ENCODE measurements at places on chromosomes 13 and 19.

- no peak for DNase-seq
Observed at GRCh38 chr13:89470901-89471300, 1799.7 kb downstream of the SLITRK5 start.

DNA sequence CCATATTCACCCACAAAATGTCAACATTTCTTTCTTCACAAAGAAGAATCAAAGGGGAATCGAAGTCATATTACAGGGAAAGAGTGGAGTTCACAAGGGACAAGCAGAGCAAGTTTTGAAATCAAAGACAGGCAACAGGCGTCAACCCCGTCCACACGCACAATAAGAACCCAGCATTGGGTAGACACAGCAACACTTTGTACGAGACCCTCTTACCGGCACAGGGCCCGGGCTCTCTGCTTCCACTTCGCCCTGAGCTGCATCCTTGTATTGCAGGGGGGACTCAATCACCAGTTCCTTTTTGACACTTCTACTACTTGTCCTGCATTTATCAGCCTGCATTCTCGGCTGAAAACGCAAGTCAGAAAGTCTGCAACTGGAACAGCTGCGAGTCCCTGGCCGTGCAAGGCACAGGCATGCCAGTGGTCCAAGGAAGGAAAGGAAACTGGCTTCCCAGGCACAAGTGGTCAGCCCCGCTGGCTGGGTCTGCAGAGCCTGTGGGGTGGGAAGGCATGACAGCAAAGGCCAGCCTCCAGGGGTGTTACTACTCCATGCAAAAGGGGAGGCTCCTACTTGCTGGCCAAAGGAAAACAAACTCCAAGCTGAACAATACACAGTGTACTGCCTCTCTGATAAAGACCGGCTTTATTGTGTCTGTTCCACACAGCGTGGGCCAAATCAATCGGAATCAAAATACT, at the start of gene DOCK9:
Gene DOCK9 (minus strand): TSS at position 497 of the 698 bp plus-strand sequence. CDS start 155 bp downstream, at position 342.
- peak; percentile 84 for DNase-seq

GRCh38 chr13:27969082-27969865, at the start of gene CDX2:
Gene CDX2 (minus strand): TSS chr13:27969315. CDS start chr13:27969006, 309 bp downstream.
- no peak for DNase-seq

GRCh38 chr19:44757735-44758505, 9.4 kb downstream of the BCL3 start:
- DNase-seq: no peak

- peak; percentile 91 for DNase-seq
Observed at GRCh38 chr19:15288146-15288963, 44.0 kb downstream of the BRD4 start.

DNA sequence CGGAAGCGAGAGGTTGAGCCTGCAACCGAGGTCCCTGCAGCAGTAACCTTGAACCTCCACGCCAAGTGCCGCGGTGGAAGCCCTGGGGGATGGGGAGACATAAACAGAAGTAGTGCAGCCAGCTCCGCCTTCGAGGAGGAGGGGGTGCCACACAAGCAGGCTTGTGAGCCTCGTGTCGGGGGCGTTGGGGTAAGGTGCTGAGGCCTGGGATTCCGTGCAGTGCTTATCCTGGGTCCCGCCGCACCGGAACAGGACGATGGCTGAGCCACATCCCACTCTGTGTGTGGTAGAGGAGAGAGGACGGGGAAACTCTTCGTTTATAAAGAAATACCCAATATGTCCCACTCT, 51.0 kb downstream of the SOX1 start:
- no peak for DNase-seq

GRCh38 chr13:100560498-100561157, 28.0 kb downstream of the GGACT start:
- no peak for DNase-seq

GRCh38 chr19:49064768-49065611, at the start of gene NTF4:
Gene NTF4 (minus strand): TSS chr19:49064818. CDS start chr19:49061997, 2,821 bp downstream.
- DNase-seq: no peak

DNA sequence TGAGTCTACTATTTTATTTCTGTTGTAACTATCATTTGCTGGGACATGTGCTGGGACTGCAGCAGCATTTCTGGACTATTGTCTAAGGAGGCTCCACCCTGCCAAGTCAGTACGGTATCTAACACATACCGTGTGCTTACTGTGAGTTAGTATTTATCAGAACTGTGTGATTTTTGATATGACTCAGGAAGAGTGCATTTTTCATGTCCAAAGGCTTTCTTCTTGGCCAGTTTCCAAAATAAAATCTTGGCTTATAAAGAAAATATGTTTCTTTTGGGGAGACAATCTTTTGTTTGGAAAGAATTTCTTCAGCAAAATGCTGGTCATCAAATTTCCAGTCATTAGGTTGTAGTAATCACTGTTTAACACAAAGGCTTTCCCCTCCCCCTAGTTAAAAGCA, 11.6 kb downstream of the PARP4 start:
- DNase-seq: no peak

DNA sequence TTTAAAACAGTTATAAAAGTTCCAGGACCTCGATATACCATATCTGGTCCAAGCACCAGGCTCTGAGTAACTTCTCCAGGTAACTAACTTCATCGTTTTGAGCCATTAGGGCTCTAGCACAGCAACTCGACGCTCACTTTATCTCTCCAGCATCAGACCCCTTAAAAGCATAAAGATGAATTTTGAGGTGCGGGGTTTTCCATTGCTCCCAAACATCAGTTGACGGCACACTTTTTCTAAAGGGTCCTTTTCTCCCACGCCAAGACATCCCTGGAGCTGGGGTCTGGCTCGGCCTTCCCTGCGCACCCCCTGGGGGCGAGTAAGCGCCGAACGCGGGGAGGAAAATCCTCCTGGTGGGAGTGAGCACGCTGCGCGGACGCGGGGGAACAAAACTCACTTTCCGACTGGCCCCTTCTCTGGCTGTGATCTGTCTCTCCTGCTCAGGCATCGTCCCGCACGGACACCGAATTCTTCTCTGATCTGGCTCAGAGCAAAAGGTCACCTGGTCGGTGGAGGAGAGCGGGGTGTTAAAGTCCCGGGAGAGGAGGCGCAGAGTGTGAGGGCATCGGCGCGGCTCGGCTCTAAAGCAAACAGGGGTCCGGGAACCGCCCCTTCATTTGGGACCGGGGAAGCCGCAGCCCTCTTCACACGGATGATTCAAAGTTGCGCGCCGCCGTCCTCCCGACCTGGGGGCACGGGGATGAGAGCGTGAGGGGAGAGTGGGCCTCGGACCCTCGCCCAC, at the start of gene ATP7B:
Gene ATP7B (minus strand): TSS at position 561 of the 742 bp plus-strand sequence. CDS start 113 bp downstream, at position 448.
- peak; percentile 8 for DNase-seq

DNA sequence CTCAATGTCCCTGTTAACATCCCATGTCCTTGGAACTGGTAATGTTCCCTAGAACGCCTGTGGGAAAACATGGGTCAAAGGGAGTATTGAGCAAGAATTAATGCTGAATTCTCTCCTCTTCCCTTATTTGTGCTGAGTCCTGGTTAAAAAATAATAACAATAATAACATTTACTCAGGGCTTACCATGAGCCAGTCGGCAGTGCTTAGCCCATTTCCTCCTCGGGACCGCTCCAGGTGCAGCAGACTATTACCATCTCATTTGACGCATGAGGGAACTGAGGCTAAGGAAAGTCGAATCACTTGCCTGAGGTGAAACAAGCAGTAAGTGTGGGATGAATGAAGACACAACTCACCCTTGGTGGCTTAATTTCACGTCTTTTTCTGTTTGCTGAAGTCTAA, 33.6 kb upstream of the SLC15A1 start:
- no peak for DNase-seq

GRCh38 chr19:10418485-10419199, 1.7 kb upstream of the PDE4A start:
- no peak for DNase-seq

DNA sequence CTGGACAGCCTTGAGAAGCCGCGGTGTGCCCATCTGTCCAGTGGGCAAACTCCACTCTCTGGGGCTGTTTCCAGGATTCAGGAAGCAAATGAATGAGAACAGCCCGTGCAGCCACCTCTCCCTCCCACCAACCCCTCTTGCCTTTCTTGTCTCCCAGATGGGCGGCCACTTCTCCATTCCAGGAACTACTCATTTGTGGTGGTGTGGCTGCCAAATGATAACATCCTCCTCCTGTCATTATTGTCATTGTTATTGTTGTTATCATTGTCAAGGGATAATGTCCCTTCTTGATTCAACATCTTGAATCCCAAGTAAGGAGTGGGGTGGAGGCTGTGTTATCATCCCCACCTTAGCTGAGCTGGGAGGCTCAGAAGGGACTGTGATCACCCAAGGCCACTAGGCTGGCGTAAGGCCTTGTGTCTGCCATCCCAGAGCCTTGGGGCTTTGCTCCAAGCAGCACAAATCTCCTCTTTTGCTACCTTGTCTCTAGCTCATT, 1.6 kb downstream of the DNM2 start:
- peak; percentile 15 for DNase-seq

- no peak for DNase-seq
Observed at GRCh38 chr13:36251017-36251416, 36.7 kb upstream of the SOHLH2 start.

DNA sequence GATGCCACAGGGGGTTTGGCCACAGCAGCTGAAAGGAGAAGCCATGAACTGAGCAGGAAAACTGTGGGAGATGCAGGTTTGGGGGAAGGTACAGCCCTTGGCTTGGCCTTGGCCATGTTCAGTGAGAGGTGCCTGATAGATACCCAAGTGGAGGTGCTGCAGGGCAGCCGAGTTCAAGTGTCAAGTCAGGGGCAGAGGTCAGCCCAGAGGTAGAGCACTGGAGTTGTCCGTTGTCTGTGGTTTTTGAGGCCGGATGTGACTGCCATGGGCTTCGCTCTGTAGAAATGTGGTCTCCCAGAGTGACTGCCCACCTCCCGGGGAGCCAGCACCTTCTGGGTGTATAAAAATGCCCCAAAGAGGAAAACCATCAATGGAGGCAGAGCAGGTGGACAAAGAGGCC, 65.3 kb downstream of the DPF1 start:
- no peak for DNase-seq

DNA sequence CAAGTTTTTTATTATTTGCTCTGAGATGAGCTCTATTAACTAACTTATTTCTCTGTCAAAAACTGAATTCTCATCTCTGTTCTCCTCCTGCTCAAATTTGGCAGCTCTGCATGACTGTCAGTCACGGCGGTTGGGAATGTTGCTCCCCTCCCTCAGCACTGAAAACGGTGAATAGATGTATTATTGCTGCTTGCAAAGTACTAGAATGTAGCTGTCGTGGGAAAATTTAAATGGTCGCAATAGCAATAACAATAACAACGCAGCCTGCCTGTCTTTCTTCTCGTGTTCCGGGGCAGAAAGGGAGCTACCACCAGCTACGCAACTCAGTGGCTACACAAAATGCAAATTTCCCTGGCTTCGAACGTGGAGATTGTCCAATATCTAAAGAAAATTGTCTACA, 125.6 kb upstream of the FRY start:
- DNase-seq: no peak

GRCh38 chr13:76439546-76439945, 446.7 kb downstream of the KCTD12 start:
- no peak for DNase-seq

GRCh38 chr13:28248080-28248479, 109.7 kb downstream of the PAN3 start:
- DNase-seq: no peak

DNA sequence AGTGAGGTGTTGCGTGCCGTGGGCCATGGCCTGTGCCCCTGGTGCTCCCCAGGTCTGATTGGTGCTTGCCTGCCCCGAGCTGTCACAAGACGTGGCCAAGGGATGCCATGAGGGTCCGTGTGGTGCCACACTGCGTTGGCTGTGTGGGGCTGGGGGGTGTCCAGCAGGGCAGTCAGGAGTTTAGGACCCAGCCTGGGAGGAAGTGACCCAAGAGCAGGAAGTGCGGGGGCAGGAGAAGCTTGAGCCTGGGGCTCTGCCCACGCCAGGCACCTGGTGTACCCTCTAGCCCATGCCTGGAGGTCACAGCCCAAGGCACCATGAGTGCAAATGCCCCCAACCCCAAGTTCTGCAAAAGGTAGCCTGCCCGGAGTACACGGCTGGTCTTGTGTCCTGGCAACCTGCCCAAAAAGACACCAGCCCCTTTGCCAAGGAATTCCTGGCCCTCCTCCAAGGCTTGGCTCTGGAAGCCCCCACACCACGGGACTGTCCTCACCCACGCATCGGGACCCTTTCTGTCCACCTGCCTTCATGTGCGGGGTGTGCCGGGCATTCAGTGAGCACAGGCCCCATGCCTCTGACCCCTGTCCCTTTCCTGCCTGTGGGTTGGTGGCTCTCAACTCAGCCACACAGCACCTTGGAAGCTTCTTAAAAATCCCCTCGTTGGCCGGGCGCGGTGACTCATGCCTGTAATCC, 24.9 kb downstream of the MPND start:
- no peak for DNase-seq

- no peak for DNase-seq
Observed at GRCh38 chr19:6772866-6773322, 386 bp downstream of the VAV1 start.

GRCh38 chr13:88085036-88085435, 413.9 kb downstream of the SLITRK5 start:
- DNase-seq: no peak

GRCh38 chr13:65035302-65035701, 2194.8 kb downstream of the PCDH9 start:
- DNase-seq: no peak

DNA sequence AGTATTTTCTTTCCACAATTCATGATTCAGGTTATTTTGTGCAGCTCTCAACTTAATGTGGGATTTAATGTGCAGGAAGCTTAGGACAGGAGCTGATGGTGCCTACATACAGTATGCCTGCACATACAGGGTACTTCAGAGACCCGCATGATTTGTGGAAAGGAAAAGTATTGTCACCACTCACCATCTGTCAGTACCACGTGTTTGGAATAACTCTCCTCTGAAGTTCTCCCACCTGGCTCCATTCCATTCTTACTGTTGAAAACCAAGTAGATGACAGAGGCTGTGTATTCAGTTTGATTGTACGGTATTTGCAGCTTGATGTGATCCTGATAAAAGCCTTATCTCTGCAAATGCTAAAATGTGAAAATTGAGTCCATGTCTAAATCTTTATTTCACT, 85.7 kb downstream of the ZAR1L start:
- no peak for DNase-seq

DNA sequence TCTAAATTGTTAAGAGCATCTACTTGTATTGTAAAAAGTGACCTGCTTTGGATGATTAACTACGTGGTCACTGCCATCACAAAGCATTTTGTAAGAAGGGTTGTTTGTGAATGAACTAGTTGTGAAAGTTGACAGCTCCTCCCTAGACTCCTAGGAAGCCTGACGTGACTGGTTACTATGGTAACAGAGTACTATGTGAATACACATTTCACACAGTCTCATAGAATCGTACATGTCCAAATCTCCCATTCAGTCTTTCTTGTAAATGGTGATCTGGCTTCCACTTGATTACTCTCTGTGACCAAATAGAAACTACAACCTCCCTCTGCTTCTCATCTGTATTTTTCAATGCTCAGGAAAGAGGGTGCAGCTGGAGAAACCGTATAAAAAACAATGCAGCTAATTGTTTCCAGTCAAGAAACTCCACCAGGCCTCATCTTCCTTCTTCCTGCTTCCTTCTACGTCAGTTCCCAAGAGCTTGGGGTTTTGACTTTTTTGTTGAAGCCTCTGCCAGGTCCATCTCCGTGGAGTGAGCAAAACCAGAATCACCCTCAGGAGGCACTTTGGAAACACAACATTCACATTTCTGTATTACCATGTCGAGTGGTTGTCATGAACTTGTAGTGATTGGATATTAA, 83.4 kb downstream of the GPC6 start:
- DNase-seq: peak; percentile 0

- DNase-seq: no peak
Observed at GRCh38 chr13:75425216-75426009, 56.6 kb downstream of the TBC1D4 start.

- no peak for DNase-seq
Observed at GRCh38 chr13:108154421-108154858, 60.9 kb downstream of the LIG4 start.
